ENCODE measurements at places on chromosomes 12 and 14.

DNA sequence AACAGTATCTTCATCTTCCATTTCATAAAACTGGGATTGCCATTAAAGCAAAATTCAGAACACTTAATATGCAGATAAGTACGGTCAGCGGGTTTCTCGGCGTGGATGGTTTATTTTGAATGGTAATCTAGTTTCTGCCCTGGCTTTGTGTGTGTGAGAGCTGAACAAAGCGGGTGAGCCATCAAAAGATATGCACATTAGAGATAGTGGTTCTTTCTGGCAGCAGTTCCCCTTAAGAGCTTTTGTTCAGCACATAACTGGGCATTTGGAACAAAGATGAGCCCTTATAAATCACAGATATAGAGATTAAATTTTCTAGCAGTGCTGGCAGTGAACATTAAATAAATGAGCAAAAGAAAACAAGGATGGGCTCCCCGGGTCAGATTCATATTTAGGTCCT is 207.5 kb downstream of the CALM1 start:
- no peak for DNase-seq

GRCh38 chr12:130470969-130471368 is 133.3 kb downstream of the PIWIL1 start:
- DNase-seq, result no peak

- no peak for DNase-seq
Observed at GRCh38 chr14:101733211-101733610, 28.3 kb upstream of the PPP2R5C start.

- DNase-seq, result no peak
Observed at GRCh38 chr12:53674977-53675700, 744 bp downstream of the ATP5MC2 start.

- no peak for DNase-seq
Observed at GRCh38 chr12:13179211-13180074, 17.1 kb upstream of the EMP1 start.

DNA sequence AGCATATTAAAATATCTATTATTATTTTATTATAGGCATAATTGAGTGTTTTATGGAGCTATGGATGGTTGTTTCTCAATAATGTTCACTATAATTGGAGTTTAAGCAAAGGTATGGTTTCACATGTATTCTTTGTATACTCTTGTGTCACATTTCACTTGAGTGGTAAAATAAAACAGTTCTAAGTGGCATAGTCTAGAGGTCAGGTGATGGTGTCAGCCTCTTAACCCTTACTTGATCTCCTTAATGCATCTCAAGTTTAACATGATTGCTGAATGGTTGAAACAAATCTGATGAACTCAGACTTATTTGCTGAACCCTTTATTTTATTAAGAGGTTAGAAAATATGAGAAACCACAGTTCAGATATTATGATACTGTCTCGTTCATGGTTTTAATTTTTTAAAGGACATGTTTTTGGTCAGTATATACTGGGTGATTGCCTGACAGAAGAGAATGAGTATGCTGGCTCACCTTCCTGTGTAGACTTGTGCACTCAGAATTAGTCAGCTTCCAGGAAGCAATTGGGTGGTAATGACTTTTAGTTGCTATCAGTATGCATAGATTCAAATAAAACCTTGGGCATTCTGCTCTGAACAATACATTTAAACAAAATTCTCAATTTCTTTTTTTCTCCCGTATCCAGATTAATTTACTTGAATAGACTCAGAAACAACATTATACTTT is 464.6 kb downstream of the PCNX1 start:
- DNase-seq, result no peak

DNA sequence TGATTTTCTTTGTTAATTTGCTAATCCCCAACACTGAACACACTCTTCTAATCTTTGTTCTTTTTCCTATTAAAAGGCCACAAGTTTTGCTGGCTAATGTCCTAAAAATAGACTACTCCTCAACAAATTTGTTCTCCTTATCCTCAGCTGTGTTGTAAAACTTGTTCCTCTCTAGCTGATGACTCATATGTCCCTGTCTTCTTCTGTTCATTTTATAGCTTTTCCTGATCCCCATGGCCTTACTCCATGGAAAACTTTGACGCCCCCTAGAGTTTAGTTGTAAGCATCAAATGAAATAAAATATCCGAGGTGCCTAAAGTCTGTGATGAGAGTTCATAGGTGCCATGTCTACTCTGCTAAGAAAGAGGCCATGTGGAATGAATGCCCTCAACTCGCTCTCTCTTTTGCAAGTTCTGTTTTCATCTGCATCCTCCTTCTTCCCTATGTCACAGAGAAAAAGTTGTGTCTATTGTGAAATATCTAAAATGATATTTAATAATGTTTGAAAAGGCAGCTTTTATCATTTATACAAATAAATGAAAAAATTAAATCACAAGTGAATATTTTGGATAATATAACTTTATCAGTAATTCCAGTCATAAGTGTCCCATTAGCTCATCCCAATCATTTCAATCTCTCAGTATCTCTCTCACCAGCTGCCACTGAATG is 237.9 kb downstream of the IPO8 start:
- no peak for DNase-seq

DNA sequence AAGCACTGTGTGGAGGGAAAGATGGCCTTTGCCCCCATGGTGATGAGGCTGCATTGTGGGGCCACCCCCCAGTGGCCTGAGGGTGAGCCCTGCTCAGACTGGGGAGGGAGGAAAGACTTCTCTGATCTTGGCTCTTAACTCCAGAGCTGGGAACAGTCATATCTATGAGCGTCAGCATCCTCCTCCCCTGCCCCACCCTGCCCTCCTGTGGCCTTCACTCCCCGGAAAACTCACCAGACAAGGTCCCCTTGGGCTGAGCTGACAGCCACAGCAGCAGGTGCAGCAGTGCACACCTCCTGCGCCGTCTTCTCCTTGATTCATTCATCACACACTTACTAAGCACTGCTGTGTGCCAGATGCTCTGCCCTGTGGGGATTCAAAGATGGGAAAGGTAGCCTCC is 98.8 kb downstream of the B4GALNT3 start:
- DNase-seq, result no peak

DNA sequence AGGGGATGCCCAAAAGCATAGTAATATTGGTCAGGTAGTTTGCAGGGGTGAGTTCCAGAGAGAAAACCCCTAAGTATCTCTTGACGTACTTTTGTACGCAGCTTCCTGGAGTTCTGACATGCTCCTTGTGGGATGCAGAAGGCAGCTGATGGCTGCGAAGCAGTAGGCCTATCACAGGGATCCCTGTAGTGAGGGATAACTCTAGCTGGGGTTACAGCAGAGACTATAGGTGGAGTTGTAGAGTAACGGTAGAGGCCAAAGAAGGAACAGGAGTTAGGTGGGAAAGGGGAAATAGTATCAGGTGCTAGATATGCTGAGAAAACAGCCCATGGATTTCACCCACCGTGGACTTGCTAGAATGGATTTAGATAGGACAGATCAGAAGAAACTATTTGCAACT is 37.3 kb downstream of the MGST1 start:
- DNase-seq, result no peak

DNA sequence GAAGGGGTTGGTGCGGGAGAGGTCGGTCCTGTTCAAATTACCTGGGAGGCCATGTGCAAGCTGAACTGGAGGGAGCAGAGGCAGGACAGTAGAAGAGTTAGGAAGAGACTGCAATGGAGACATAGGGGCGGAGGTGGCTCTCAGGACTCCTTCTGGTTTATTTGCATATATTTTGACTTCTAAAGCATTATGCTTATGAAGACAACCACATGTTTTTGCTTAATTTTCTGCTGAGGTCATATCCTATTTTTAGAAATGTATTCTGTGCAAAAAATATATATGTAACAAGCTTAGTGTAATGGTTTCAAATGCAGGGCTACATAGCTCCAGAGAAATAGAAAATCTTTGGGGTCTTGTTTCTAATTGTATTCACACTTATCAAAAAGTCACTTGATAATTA is 137.0 kb upstream of the MDM1 start:
- DNase-seq, result no peak

GRCh38 chr12:109222496-109222895 is 86.6 kb downstream of the FOXN4 start:
- DNase-seq, result no peak

DNA sequence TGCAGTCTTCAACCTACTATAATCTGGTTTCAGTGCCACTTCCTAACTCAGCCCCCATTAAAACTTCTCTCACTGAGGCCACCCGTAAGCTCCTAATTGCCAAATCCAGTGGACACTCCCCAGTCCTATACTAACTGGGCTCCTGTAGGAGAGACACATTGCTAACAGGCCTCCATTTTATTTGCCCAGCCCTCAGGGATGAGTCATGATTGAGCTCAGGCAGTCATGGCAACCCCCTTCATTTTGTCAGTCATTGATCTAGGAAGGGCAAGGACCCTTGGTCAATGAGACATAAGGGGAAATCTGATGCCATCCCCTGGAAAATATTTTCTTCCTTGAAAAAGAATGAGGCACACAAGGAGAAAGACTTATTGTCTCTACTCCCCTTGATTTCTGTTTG is 70.1 kb upstream of the HIF1A start:
- DNase-seq, result no peak

- no peak for DNase-seq
Observed at GRCh38 chr14:92549859-92550230, 36.3 kb downstream of the RIN3 start.

- DNase-seq, result no peak
Observed at GRCh38 chr14:56340932-56341331, 222.7 kb downstream of the PELI2 start.

GRCh38 chr12:52226446-52226845 is 6.6 kb upstream of the KRT7 start:
- no peak for DNase-seq

- DNase-seq, result no peak
Observed at GRCh38 chr14:71645656-71646055, 286.6 kb upstream of the RGS6 start.

DNA sequence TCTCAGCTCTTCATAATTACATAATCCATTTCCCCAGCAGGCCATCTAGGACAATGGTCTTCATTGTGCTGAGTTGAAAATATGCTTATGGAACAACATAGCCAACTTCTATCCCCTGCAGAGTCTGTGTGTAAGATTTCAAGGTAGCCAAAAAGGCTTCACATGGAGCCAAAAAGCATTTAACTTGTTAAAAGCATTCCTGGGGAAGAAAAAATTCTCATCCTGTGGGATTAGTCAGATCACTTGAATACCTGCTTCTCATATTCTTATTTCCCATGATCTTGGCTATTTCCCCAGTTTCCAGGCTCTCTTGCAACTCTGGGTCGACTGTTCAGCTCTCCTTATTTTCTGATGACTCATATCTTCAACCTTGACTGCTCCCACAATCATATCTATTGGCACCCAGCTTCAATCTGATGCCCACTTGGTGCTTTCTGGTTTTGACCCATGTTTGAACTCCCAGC is 178.9 kb downstream of the KLHL28 start:
- DNase-seq, result no peak

DNA sequence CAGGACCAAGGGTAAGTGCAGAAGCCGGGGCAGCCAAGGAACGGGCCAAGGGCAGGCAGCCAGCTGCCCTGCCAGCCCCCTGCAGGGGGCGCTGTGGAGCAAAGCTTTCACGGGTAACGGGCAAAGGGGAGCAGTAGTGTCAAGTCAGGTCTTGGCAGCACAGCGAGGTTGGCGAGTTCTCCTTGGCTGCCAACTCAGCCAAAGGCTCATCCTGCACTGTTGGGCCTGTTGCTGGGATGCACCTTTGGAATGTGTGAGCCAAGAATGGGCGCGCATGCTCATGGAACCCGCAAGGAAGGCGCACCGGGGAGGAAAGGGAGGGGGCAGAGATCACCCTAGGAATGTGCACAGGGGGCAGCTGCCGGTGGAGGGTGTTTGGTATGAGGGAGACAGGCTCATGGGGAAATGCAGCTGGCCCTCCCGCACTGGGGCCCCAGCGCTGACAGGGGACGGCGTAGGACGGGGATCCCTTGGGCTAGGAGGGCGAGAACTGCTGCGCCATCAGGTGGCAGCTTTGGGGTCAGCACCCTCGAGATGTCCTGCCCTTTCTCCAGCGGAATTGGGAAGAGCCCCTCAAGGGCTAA is 138.0 kb downstream of the ASCL4 start:
- peak; percentile 79 for DNase-seq

- no peak for DNase-seq
Observed at GRCh38 chr14:60975551-60975950, 5.3 kb downstream of the TRMT5 start.

GRCh38 chr12:43762596-43762995 is 3.8 kb downstream of the IRAK4 start:
- DNase-seq, result no peak

- DNase-seq, result no peak
Observed at GRCh38 chr14:74135426-74135825, 50.7 kb downstream of the LIN52 start.

DNA sequence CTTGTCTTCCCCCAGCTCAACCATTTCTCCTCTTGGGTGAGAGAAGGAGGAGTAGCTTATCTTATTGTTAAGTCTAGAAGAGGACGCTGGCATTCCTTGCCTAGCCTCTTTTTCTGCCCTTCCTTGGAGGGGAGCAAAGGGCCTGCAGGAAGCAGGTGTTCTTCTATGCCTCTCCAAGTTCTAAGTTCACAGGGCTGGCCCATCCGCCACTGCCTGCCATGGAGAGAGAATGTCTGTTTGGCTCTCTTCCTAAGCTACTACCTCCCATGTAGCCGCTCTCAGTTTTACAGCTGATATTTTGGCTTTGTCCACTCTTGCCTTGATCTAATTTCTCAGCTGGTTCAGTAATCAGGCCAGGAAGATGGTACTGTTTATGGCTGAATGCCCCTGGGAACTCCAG is 201.2 kb downstream of the NTF3 start:
- no peak for DNase-seq

GRCh38 chr12:57465747-57466505 is 6.3 kb downstream of the GLI1 start:
- DNase-seq, result no peak

GRCh38 chr14:61836807-61837206 is 74.6 kb downstream of the SNAPC1 start:
- DNase-seq, result no peak

GRCh38 chr14:67311868-67312267 is 47.7 kb downstream of the ATP6V1D start:
- DNase-seq, result no peak

GRCh38 chr12:89231686-89232085 is 120.6 kb downstream of the DUSP6 start:
- no peak for DNase-seq

GRCh38 chr12:102067574-102068258 is 5.9 kb upstream of the WASHC3 start:
- no peak for DNase-seq

Measured in type B pancreatic cell (in vitro differentiated cells).